ENCODE measurements at places on chromosomes 11 and 22.

GRCh38 chr11:119389611-119390254 is 8.2 kb upstream of the USP2 start:
- no peak for DNase-seq

GRCh38 chr11:16977136-16977993 is 36.8 kb downstream of the PLEKHA7 start:
- no peak for DNase-seq

DNA sequence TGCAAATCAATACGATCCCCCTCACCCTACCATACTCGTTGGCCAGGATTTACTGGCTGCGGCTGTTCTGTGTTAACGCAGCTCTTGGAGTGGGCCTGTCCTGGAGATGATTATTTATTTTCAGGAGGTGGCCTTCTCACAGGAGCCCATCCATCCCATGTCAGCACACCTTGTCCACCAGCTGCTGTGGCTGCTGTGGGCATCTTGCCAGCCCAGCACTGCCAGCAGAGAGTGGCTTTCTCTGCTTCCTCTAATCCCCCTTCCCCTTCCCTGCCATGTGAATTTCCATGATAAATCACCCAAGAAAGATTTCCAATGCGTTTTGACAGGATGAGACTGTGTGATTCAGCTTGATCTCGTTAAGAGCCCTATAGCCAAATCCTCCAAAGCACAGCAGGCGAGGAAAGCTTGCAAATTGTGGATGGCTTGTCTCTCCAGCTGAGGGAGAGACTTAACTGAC is 309.1 kb upstream of the C11orf87 start:
- DNase-seq, result no peak

DNA sequence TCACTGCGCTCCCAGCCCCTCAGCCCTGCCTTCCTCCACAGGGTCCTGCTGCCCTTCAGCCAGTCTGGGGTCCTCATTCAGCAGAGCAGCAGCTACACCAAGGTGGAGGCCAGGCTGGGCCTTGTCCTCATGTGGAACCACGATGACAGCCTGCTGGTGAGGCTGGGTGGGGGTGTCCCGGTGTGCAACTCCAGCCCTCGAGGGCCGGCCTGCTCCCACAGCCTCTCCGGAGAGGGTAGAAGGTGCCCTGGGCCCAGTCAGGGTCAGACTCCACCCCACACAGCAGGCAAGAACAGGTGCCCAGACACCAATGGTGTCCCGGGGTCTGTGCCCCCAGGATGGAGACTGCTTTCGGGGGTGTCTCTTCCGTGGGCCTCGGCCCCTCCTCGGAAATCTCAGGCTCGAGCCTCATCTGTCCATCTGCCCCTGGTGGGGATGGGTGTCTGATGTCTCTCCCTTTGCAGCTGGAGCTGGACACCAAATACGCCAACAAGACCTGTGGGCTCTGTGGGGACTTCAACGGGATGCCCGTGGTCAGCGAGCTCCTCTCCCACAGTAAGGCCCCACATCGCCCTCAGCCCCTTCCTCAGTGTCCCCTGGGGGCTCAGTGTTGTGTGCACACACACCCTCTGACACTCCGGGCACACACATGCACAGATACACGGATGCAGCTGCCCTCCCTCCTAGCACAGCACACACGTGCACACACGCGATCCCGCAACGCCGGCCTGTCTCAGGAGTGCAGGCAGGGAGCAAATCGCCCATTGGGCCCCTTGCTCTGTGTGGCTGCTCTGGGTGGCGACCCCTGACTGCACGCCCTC is 4.9 kb downstream of the MUC5AC start:
- DNase-seq, result no peak

GRCh38 chr11:132060567-132060966 is 690.2 kb downstream of the NTM start:
- DNase-seq, result no peak

DNA sequence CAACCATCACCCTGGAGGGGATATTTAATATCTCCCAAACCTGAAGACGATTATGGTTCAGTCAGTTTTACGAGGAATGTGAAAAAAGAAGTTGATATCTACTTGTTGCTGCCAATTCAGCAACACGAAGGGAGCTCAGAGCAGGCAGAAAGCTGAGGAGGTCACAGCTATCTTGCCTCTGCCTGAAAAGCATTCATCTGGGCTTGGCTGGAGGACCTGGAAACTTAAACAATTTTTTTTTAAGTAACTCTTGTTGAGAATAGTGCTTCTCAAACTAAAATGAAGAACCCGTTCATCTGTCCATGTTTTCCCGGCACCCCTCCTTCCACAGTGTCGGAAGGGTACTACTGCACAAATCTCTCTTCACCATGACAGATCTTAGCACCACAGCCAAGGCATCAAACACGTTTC is 98.9 kb downstream of the MICAL3 start:
- DNase-seq, result no peak

- peak; percentile 92 for DNase-seq
Observed at GRCh38 chr22:35446365-35446764, 46.4 kb downstream of the MCM5 start.

- DNase-seq, result peak; percentile 46
Observed at GRCh38 chr11:63961608-63962412, 12.6 kb upstream of the COX8A start.

- no peak for DNase-seq
Observed at GRCh38 chr11:44597358-44598012, 32.0 kb downstream of the CD82 start.

DNA sequence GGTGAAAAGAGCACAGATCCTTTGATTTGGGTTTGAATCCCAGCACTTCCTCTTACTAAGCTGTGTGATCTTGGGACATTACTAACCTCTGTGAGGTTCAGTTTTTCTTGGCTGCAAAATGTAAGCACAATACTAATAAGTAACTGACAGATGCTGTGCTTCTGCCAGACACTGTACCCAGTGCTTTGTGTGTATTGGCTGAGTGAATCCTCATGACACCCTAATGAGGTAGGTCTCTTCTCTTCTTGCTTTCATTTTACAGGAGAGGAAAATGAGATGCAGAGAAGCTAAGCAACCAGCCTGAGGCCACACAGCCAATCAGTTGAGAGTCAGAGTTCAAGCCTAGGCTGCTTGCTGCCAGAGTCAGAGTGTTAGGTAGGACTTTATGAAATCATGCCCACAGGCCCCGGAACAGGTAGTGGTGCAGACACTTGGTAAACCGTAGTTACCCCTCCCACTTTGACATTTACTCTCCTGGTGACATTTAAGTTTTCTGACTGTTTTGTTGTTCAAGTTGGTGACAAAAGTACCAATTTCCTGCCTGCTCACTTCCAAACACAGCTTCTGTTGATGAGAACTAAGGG is 21.2 kb downstream of the PTPRJ start:
- DNase-seq, result no peak

- DNase-seq, result peak; percentile 50
Observed at GRCh38 chr11:65112546-65113360, 1.1 kb downstream of the TM7SF2 start.

All from trophoblast cell (in vitro differentiated cells and primary cell).